B cell (primary cell): ENCODE measurements at places on chromosomes 7 and 10.

DNA sequence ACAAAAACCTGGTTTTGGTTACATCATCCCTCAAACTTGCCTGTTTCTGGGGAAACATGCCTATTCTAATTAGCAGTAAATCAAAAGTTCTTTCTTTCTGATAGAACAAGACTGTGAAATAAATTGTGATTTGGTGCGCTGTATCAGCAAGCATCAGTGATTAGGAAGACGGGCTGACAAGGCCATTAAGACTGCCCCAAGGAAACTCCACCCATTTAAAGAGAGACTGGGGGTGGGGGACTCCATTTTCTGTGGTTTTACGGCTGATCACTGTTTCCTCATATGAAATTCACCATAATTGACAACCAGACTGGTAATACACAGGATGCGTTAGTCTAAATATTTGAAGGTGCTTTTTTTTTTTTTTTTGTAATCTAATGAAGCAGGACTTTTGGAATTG, 68.7 kb downstream of the MBL2 start:
- DNase-seq: no peak

GRCh38 chr10:96416643-96417042, 57.8 kb upstream of the OPALIN start:
- no peak for DNase-seq

GRCh38 chr7:33448035-33448434, 318.7 kb downstream of the BBS9 start:
- DNase-seq: no peak

DNA sequence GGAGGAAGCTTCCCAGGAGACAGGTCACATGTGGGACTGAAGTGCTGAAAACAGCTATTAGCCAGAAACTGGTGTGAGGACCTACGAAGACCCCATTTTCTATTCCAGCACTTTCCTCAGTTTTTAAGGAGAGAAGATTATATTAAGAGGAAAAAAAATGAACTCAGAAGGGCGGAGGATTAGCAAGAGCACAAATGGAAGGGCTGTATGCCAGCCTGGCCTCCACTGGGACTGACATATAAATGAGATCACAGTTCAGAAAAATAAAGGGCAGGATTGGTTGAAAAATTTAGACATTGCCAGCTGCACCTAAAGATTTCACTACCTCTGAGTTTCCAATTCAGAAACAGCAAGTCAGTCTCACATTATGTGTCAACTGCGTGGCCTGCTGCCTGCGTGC, 53.0 kb downstream of the GSDME start:
- no peak for DNase-seq

DNA sequence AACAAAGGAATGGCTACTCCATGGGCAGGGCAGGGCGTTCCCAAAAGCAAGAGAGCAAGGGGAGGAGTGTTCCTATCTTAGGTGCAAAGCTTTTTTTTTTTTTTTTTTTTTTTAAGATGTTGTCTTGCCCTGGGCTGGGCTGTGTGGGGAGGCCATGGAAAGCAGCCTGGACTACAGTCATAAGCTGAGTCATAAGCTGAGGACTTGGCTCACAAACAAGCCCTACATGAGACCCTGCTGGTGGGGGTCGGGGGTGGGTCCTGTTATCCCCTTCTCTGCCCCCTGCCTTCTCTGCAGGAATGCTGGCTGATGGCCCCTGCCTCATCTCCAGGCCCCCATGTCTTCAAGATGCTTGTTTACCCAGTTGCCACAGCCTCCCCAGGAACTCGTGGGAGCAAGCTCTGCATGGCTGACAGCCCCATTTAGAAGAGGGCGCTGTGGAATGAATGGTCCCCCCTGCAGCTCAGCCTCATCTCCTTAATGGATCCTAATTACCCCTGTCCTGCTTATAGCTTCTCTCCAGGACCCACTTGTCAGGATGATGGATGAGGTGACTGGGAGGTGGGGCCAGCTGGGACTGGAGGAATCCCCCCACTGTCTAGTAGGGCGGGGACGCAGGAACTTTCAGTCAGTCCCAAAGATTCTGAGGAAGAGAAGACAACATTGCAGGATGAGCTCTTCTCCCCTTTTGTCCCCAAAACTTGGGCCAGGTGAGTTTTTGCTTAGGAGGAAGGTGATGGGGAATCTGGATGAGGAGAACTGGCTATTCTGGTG, 340.8 kb upstream of the PODXL start:
- DNase-seq: no peak

- DNase-seq: no peak
These were observed 281.4 kb upstream of the TAC1 start for GRCh38 chr7:97450516-97450915.

GRCh38 chr10:73734796-73735305, 9.3 kb upstream of the SEC24C start:
- no peak for DNase-seq

- DNase-seq: no peak
These were observed at the start of gene GPNMB for GRCh38 chr7:23246555-23246954. TSS of gene GPNMB (plus strand) at chr7:23246775. CDS start at chr7:23246858, 83 bp downstream.

DNA sequence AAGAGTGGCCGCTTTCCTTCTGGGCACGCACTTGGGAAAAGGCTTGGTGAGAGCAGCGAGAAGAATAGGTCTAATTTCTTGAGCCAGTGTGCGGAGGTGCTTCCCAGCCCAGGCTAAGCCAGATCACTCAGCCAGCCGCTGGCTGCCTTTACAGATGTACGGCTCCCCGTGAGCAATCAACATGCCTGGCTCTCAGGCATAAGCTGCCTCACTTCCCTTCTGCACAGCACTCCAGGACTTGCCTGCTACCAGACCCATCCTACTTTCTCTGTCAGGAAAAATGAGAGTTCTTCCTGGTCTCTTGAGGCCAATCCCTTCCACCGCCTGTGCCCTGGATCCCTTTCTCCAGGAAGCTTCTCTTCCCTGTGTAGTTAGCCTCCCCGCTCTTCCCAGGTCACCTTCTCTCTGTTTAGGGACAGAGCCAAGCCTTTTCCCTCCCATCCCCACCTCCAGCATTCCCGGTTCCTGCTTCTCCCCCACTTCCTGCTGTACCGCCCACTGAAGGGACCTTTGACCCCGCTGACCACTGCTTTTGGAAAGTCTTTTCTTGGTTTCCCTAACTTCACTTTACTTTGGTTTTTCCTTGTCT, 1.1 kb upstream of the ACTR3C start:
- no peak for DNase-seq

DNA sequence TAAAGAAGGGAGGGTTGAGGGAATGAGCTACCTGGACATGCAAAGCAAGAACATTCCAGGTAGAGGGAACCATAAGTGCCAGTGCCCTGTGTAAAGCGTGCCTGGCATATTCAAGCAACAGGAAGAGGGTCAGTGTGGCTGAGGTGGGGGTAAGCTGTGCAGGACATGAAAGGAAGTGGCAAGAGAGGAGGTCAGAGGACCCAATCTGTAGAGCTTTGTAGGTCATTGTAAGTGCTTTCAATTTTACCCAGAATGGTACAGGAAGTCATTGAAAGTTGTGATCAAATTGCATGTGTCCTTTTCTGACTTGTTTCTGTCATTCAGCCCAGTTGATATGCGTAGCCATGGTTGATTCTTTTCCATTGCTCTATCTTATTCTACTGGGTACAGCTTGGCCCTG, 156.6 kb downstream of the NOC3L start:
- DNase-seq: no peak

DNA sequence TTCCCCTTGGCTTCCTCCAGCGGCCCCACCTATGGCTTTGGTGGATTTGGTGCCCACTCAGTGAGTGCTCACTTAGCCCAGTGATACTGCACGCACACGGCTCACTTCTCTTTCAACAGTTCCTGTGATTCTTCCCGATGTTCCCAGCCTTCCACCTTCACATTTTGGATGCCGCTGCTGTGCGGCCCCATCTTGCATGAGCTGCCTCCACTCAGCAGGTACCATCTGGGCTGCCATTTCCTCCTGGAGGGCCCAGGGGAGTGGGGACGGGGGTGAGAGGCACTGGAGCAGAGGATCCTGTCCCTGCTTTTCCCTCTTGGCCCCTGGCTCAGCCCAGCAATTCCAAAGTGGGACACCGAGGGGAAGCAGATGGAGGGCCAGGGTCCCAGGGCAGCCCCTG, 323.3 kb upstream of the ZNF32 start:
- DNase-seq: no peak

GRCh38 chr7:1920266-1920681, 250.2 kb downstream of the ELFN1 start:
- DNase-seq: peak; percentile 68

- no peak for DNase-seq
These were observed 93.4 kb downstream of the SEMA3C start for GRCh38 chr7:80825499-80825898.

- no peak for DNase-seq
These were observed 8.7 kb downstream of the ESYT2 start for GRCh38 chr7:158820656-158821055.

- DNase-seq: no peak
These were observed 200.9 kb downstream of the CREB5 start for GRCh38 chr7:28613262-28613661.

DNA sequence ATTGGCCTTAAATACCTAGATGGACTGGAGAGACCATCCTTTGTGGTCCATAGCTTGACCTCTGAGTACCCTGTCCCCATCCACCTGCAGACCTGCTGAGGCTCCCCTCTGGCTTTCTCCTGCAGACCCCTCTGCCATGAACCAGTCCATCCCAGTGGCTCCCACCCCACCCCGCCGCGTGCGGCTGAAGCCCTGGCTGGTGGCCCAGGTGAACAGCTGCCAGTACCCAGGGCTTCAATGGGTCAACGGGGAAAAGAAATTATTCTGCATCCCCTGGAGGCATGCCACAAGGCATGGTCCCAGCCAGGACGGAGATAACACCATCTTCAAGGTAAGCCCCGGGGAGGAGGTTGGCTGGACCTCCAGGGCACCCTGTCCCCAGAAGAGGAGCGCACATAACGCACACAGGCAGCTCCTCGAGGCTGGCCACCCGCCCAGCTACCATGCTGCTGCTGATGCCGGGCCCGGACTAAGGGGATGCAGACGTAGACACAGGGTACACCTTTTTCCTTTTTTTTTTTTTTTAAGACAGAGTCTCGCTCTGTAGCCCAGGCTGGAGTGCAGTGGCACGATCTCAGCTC, 4.3 kb downstream of the IRF5 start:
- no peak for DNase-seq

GRCh38 chr7:2612445-2613097, 19.2 kb upstream of the TTYH3 start:
- DNase-seq: no peak

DNA sequence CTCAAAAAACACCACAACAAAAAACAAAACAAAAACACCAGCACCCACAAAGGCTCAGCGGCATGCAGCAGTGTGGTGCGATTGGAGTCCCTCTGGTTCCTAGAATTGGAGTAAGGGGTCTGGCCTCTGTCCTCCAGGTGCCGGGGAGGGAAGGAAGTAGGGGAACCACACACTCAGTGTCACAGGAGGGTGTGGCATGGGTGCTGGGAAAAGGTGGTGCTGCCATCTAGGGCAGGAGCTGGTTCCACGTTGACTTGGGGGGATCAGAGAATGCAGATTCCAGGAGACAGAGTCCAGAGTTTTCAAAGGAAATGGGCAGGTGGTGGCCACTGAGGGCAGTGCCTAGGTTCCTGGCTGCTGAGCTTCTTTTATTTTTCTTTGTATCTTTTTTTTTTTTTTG, 19.8 kb upstream of the WIPI2 start:
- no peak for DNase-seq

- no peak for DNase-seq
These were observed 22.2 kb downstream of the ENTPD7 start for GRCh38 chr10:99681553-99681952.

DNA sequence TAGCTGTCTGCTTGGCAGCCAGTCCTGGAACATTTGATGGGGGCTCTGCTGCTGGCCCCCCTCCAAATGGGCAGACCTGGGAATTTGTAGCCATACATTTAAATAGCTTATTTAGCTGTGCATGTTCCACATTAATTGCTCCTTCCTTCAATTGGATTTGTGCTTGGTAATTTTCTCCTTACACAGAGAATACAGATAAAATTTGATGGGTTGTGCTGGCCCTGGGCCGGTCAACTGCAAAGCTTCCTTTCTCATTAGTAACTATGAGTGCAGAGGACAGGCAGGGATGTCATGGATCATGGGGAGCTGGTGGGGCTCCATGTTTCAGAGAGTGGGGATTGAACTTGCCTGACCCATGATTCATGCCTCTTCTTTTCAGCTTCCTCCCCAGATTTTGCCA, 201.5 kb upstream of the GHITM start:
- no peak for DNase-seq

GRCh38 chr10:34736976-34737771, 77.9 kb downstream of the PARD3 start:
- no peak for DNase-seq

DNA sequence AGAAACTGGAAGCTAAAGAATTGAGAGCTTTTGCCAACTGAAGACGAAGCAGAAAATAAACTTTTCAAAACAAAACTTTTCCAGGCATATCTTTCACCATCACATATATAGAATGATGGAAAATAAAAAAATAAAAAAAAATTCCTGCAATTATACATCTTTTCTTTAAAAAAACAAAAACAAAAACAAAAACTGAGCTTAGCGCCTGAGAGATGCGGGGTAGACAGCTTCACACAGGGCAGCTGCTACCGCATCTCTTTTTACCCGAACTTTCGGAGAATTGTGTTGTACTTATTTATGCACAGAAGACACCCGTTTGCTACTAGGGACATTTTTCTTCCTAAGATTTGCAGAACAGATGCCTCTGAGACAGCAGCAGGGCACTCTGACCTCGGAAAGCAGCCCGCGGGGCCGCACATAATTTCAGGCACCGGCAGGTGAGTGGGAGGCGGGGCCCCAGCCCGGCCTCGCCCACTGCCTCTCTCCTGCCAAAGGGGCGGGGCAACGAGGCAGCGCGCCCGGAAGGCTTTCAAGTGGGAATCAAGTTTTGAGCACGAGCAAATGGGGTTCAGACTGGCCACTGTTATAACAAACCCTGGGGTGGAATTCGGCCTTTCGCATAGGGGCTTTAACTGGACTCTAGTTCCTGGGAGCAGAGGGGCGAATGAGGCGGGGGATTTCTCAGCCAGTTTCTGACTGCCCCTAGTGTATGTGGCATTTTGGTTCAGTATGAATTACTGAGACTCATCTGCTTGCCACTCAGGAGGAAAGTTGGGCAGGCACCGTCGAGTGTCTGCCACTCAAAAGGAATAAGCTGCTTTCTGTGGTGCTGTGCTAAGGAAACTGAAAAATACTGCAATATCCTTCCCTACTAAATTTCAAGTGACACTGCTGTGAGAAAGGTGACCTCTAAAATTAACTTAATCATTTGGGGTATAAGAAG, 18.5 kb upstream of the FAM133B start:
- DNase-seq: no peak

- no peak for DNase-seq
These were observed 78.9 kb downstream of the ALOX5 start for GRCh38 chr10:45452743-45453452.

DNA sequence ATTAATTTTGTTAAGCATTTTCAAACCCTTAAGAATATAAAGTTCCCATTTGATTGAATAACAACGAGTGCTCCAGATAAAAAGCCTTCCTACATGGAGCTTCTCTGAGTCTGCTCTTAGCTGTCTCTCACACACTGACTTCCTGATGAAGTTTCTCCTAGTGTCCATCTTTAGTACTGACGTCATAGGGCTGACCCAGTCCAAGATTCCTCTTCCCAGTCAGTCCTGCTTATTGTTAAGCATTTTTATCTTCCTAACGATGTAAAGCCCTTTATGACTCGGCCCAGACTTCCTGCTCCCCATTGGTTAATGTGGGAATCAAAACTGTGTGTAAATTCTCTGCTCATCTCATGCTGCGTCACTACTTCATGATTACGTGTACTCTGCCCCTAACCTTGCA, 398.8 kb downstream of the TFEC start:
- DNase-seq: no peak
